ENCODE measurements at places on chromosomes 12 and 14. TPM values are rescaled to one million over a fixed set of nuclear protein-coding genes. Genes with fewer than 3 reads are reported as not detected.

The TAS2R9 gene
- total RNA-seq, result not detected

The TRMT61A gene
- total RNA-seq, result 3.8 TPM

The TCL1A gene
- total RNA-seq, result not detected

The B4GALNT3 gene
- 0.10 TPM for total RNA-seq

The KRT2 gene
- not detected for total RNA-seq

The ARF6 gene
- 51.5 TPM for total RNA-seq

The ASCL1 gene
- total RNA-seq, result not detected

The CAMKK2 gene
- 5.8 TPM for total RNA-seq

The RIC8B gene
- total RNA-seq, result 11.9 TPM
